ENCODE measurements at places on chromosomes 7 and 10.
A peak's percentile ranks its signal among the peaks of the same experiment; 100 is the strongest.

DNA sequence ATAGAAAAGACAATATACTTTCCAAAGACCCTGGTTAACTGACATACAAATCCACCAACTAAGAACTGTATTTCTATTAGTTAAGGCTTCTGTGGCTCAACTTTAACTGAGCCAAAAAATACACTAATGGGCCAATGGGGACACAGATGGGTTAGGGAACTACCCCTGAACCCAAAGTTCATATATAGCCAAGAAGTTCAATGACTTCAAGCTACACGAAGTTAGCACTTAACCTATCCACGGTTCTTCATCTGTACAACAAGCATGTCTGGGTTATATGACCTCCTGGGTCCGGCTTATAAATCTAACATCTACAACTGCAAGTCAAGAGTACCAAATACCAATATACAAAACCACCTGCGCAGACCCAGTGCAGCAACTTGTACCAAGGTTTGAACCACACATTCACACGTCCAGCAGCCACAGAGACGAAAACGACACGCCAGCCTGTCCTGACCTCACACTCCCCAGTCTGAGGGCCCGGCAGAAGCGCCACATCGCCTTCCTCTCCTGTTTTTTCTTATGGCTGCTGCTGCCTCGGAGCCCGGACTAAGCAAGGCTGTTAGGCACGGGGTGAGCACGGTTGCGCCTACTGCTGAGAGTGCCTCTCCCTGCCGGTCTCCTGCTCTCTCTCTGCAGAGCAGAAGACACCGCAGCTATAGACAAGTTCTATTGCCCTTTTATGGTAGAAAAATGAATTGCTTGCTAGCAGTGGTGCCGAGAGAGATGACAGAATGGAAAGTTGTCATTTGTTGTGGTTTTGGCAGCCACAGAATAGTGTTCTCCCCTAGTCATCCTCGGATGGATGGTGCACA lies 86.3 kb downstream of the RNF216 start:
- no peak for DNase-seq

DNA sequence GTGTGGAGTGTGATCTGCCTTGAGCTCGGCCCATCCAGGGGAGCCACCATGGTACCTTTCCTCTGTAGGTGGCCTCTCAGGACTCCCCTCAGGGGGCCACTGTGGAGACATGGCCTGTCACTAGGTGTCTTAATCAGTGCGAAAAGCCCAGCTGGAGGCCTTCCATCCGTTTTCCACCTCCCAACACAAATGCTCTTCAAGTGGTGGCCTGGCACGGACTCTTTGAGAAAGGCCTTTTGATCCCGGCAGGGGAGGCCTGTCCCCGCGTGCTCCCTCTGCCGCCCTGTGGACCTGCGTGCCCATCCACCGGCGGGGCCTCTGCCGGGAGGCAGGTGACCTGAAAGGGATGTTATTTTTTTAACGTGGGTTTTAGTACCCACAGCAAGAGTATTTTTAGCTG lies 149.5 kb downstream of the RGS10 start:
- no peak for DNase-seq

- DNase-seq: peak; percentile 52
Measured at GRCh38 chr10:77710081-77710551, 72.5 kb upstream of the KCNMA1 start.

DNA sequence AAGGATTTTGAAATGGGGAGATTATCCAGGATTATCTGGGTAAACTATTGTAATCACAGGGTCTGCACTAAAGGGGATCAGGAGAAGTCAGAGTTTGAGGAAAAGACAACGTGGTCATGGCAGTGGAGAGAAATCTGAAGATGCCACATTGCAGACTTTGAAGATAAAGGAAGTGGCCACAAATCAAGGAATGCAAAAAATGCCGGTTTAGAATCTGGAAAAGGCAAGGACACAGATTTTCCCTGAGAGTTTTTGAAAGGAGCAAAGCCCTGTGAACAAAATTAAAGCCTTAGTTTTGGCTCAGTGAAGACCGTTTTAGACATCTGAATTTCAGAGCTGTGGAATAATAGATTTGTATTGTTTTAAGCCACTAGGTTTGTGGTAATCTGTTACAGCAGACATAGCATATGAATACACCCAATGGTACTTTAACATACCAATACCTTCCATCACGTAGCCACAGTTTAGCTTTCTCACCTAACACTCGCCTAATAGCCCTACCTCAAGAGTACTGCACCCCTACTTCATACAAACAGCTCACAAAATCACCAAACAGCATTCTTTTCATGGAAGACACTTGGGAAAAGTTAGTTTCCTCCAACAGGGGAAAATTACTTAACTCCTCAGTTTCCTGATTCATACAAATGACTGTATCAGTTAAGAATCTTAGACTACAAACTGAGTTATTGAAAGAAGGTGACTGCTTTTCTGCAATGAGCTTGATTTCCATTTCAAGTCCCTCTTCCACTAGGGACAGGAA lies 446.5 kb downstream of the INHBA start:
- no peak for DNase-seq

- no peak for DNase-seq
Measured at GRCh38 chr10:116073510-116073909, 199.5 kb downstream of the GFRA1 start.

- DNase-seq: peak; percentile 76
Measured at GRCh38 chr10:44383749-44384600, 922 bp downstream of the CXCL12 start.

GRCh38 chr10:71209731-71210541 lies 2.4 kb upstream of the UNC5B start:
- peak; percentile 32 for DNase-seq

GRCh38 chr10:94363251-94363565 lies 469 bp upstream of the NOC3L start:
- DNase-seq: no peak

- DNase-seq: no peak
Measured at GRCh38 chr7:11829954-11830353, 2.0 kb downstream of the THSD7A start.

DNA sequence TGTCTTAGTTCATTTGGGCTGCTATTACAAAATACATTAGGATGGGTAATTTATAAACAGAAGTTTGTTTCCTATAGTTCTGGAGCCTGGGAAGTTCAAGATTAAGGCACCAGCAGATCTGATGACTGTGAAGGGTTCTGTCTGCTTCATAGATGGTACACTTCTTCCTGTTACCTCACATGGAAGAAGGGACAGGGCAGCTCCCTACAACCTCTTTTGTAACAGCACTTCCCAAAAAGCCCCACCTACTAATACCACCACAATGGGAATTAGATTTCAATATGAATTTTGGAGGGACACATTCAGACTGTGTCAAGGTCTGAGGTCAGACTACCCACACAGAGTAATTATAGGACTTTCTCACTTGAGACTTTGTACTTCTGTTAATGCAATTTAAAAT lies 260.3 kb downstream of the ARHGAP12 start:
- no peak for DNase-seq

- DNase-seq: no peak
Measured at GRCh38 chr7:122688400-122688998, 10.4 kb downstream of the RNF133 start.

DNA sequence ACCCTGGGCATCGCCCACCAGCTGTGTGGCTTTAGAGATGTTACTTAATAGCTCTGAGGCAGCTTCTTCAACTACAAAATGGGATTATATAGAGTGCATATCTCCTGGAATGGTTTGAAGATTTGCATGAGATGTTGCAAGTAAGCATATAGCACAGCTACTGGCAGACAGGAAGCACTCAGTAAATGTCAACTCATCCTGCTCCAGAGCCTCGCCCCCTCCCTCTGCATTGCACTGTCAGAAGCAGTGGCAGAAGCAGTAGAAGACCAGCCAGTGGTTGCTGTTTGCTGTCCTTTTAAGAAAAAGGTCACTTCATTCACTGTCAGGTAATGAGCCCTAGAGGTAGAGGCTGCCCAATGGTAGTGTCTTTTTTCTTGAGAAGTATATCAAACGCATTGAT lies 180.0 kb upstream of the GHITM start:
- no peak for DNase-seq

DNA sequence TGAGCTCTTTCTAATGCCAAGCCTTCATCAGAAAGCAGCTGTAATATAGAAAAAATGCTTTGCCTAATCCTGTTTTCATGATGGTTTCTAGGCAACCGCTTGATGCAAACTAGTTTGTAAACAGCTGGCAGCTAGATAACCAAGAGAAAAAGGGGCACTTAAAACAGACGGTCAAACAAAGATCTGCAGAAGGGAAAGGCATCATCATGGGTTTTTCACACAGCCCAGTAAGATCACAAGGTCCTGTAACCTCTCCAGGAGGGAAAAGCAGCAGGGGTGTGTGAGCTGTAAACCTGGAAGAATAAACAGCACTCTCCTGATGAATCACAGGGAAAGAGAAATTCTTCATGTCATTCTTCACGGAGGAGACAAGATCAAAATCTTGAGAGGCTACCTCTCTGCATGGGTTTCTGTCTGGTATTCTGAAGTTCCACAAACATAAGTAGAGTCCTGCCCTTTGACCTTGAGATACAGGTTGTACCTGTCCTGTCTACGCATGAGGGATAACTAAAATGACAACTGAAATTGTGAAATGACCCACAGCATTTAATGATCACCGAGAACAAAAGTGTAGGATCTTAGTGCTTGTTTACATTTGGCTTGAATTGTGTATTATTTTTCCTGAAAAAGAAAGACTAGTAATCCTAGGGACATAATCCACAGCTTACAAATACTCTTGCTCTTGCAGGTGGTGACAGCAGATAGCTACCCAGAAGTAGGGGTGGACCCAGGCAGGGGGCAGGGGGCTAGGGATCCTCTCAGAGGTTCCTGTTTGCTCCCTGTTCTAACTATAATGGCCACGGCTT lies 48.0 kb downstream of the CREB3L2 start:
- DNase-seq: peak; percentile 93

GRCh38 chr10:76675951-76676587 lies 961.5 kb downstream of the KCNMA1 start:
- DNase-seq: no peak

DNA sequence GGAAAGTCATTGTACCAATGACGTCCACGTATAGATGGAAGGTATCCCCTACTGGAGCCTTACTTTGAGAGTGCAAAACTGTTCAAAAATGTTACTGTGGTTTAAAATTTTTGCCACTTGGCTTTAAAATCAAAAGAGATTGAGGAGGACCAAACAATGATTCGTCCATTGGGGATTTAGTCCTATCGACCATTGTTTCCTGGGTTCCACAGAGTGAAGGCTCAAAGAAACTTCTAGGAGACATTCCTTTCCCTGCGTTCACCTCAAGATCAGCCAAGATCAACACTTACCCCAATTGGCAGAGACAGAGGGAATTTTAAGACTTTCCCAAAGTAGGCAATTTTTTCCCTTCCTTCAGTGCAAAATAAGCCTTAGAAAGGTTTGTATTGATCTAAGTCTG lies 152.3 kb downstream of the NEBL start:
- DNase-seq: no peak

DNA sequence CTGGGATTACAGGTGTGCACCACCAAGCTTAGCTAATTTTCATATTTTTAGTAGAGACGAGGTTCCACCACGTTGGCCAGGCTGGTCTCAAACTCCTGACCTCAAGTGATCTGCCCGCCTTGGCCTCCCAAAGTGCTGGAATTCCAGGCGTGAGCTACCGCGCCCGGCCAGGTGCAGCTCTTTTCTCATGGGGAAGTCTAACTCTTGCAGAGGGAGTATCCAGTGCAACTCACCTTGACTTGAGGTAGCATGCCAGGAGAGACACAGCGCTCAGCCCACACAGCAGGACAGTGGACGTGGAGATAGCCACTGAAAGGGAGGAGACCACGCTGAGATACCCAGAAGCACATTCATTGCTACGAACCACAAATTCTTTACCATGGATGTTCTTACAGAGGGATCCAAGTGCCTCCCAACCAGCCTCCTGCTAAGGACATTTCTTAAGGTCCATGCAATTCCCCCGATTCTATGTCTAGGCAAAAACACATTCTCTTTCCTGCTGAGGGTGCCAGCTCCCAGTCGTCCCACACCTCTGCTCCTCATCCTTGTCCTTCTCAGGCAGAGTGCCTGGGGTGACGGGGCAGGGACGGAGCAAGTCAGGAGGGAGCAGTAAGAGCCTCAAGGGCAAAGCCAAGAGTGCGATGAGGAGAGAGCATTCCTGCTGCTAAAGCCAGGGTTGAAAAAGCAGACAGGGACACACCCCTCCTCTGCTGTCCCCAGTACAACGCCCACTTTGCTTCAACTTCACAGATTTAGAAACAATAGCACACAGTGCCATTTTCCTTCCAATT lies 21.0 kb downstream of the IL15RA start:
- DNase-seq: peak; percentile 56

GRCh38 chr10:72951760-72952159 lies 2.8 kb downstream of the PLA2G12B start:
- no peak for DNase-seq
